Mesothelial cell of epicardium (in vitro differentiated cells): ENCODE measurements at places on chromosomes 11 and 22.

- peaks cover 4% of the 10 kb centered on the region for H3K36me3 ChIP-seq
- DNase-seq: no peak
- no peaks in the 10 kb centered on the region for H3K27me3 ChIP-seq
- no peak overlapping the region for H3K27ac ChIP-seq
- H3K4me3 ChIP-seq: no peak overlapping the region
- no peaks in the 10 kb centered on the region for H3K4me1 ChIP-seq
Measured at GRCh38 chr11:3127706-3128355, 37.3 kb downstream of the OSBPL5 start.

DNA sequence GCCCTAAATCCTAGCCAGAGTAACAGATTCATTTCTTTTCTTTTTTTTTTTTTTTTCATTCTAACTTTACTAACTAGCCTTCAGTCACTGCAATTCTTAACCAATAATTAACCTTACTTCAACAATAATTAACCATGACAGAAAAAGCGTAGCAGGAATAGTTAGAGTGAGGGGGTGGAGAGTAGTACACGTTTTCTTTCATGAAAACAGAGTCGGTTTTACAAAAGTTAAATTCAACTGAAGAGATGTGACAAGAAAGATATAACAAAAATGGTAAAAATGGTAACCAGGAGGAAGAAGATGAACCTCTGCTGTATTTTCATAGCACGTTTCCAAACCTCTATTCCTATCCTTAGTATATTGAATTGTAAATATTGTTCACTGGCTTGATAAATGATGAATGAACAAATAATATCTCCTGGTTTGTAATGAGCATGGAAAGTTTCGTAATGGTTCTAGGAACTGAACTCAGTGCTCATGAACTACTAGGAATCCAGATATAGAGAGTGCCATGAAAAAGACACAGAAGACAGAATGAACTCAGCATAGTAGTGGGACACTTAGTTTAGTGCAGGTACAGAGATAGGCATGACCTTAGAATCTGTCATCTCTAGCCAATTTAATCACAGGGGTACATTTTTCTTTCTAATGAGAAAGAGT lies 116.5 kb upstream of the ANO5 start:
- H3K27ac ChIP-seq: no peak overlapping the region
- no peaks in the 10 kb centered on the region for H3K27me3 ChIP-seq
- no peaks in the 10 kb centered on the region for H3K36me3 ChIP-seq
- DNase-seq: no peak
- no peak overlapping the region for H3K4me3 ChIP-seq

- peak overlapping the region; percentile 25 for H3K27ac ChIP-seq
- peaks cover 28% of the 10 kb centered on the region for H3K4me1 ChIP-seq
- no peaks in the 10 kb centered on the region for H3K36me3 ChIP-seq
- no peak overlapping the region for H3K4me3 ChIP-seq
Measured at GRCh38 chr11:47251751-47252150, 3.1 kb upstream of the ACP2 start.

- DNase-seq: no peak
- H3K27ac ChIP-seq: no peak overlapping the region
- H3K27me3 ChIP-seq: no peaks in the 10 kb centered on the region
Measured at GRCh38 chr11:95715777-95716241, 73.8 kb downstream of the FAM76B start.

DNA sequence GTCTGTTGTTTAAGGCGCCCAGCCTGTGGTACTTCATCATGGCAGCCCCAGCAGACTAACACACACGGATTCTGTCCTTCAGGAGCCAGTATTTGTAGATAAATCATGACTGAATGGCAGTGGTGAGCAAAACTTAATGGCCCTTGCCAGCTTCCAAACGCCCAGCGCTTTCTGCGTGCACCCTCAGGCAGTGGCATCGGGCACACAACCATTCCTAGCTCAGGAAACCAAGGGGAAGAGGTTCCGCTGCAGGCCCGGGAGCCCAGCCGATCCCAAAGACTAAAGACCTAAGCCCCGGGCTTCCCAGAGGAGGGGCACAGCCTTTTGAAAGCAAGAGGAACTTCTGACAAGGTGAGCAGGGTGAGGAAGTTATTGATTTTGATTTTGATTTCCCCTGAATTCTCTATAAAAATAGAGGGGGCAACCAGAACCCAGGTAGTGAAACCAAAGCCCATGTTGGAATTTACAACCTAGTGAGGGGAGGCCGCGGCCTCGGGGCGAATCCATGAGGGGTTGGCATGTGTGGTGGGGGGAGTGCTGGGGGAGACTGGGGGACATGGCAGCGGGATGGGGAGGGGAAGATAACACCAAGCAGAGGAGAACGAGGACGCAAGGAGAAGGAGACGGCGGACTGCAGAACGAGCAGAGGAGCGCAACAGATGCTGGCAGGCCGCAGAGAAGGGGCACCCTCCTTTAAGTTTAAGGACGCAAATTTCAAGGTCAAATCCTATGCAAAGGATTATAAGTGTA lies 79.9 kb upstream of the SEPTIN5 start:
- H3K27me3 ChIP-seq: peaks cover 18% of the 10 kb centered on the region
- H3K36me3 ChIP-seq: no peaks in the 10 kb centered on the region
- no peak for DNase-seq
- no peaks in the 10 kb centered on the region for H3K4me1 ChIP-seq
- no peak overlapping the region for H3K4me3 ChIP-seq

DNA sequence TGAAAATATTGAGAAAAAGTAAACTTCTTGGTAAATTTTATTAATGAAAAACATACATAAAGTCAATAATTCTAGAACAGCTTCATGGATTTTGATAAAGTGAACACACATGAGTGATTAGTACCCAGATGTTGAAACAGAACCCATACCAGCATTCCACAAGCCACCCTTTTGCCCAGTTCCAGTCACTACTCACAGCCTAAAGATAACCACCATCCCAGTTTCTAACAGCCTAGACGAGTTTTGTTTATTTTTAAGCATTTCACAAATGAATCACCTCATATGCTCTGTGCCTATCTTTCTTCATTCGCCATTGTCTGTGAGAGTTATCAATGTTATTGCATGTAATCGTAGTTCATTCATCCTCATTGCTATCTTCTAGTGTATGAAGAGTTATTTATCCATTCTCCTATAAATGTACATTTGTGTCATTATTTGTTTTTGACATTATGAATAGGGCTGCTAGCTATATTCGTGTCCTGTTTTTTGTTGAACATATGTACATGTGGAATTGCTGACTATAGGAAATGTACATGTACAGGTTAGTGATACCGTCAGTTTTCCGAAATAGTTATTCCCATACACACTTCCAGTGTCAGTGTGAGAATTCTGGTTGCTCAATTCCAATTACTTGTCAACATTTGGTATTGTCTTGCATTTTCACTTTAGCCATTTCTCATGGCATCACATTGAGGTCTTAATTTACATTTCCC lies 44.5 kb upstream of the TEAD1 start:
- H3K27me3 ChIP-seq: no peaks in the 10 kb centered on the region
- no peak overlapping the region for H3K4me3 ChIP-seq
- no peaks in the 10 kb centered on the region for H3K4me1 ChIP-seq
- peaks cover 2% of the 10 kb centered on the region for H3K36me3 ChIP-seq
- DNase-seq: no peak
- no peak overlapping the region for H3K27ac ChIP-seq

DNA sequence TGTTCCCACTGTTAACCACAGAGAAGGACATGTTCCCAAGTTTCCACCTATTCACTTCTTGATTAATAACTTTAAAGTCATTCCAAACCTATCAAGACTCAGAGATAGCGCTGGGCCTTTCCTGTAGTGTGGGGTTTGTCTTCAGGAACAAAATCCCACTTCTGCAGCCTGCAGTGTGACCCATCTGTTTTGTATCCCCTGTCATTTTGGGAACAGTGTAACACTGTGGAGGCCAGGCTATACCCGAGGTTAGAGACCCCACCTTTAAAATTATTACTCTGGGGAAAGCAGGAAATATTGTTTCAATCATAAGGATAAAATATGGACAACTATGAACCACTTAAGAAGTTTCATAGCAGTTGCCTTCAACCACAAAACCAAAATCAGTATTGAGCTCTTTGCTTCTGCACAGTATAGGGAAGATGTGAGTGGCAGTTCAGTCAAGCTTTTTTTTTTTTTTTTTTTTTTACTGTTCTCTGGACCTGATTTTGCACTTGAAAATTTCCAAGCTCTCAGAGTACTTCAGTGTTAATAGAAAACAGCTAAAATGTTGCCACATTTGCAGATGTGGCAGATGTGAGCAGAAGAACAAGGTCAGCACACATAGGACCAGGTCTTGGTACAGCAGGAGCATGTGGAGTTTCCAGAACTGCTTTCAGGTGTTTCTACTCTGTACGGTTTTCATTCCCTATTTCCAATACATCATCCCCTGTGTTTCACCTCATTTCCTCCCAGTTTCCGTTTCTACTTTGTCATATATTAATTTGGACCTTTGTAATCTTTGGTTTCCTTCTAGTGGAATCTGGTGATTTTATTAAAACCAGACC lies 121.5 kb downstream of the MAML2 start:
- peaks cover 64% of the 10 kb centered on the region for H3K4me1 ChIP-seq
- H3K27me3 ChIP-seq: no peaks in the 10 kb centered on the region
- no peak for DNase-seq

GRCh38 chr22:40701274-40701673 lies 22.0 kb downstream of the MCHR1 start:
- H3K27ac ChIP-seq: peak overlapping the region; percentile 2
- peaks cover 3% of the 10 kb centered on the region for H3K36me3 ChIP-seq
- no peaks in the 10 kb centered on the region for H3K27me3 ChIP-seq
- DNase-seq: no peak
- peaks cover 11% of the 10 kb centered on the region for H3K4me1 ChIP-seq
- H3K4me3 ChIP-seq: no peak overlapping the region

DNA sequence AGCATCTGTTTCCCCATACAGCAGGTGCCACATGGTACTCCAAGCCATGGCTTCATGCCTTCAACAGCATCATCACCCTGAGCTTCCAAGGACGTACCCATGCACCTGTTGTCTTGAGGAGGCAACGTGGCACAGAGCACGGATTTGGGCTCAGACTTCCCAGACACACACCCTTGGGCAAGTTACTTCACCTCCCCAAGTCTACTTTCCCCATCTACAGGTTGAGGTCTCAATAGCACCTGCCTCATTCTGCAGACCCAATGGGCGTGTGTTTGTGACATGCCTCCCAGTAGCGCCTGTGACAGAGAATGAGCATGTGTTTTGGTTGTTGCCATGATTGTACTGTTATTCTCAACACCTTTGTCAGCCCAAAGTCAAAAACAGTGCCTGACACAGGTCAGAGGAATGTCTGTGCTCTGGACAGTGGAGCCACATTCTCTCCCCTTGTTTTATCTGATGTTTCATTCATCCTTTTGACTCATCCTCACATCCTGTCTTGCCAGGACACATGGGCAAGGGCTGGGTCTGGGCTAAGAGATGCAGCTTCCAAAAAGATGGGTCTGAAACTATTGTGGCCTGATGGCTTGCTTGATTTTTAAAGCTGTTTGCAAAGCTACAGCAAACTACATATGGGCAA lies 53.4 kb upstream of the CCND1 start:
- no peak overlapping the region for H3K27ac ChIP-seq
- no peak overlapping the region for H3K4me3 ChIP-seq
- no peaks in the 10 kb centered on the region for H3K4me1 ChIP-seq
- no peak for DNase-seq
- no peaks in the 10 kb centered on the region for H3K27me3 ChIP-seq
- no peaks in the 10 kb centered on the region for H3K36me3 ChIP-seq

DNA sequence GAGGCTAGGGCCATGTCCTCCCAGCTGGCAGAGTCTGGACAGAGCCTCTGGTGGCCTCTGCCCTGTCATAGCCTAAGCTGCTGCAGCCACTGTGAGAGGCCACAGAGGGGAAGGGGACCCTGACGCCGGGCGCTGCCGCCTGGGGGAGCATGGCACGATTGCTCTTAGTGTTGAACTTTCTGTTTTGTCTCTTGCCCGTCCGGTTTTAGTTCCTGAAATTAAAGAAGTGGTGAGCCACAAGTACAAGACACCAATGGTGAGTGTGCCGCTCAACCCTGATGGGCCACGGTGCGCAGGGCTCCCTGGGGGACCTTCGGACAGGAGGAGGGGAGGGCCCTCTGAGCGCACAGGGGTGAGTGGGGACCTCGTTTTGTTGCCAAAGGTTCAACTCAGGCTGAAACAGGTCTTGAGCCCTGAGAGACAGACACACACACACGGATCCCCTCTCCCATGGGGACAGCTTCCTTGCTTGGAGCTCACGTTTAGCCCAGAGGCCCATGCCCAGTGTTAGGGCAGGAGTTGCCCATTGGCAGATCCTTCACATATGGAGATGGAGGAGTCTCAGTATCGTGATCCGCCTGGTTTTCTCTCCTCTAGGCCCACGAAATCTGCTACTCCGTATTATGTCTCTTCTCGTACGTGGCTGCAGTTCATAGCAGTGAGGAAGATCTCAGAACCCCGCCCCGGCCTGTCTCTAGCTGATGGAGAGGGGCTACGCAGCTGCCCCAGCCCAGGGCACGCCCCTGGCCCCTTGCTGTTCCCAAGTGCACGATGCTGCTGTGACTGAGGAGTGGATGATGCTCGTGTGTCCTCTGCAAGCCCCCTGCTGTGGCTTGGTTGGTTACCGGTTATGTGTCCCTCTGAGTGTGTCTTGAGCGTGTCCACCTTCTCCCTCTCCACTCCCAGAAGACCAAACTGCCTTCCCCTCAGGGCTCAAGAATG lies 23.8 kb downstream of the MYBPC3 start:
- H3K36me3 ChIP-seq: peaks cover 22% of the 10 kb centered on the region
- H3K4me1 ChIP-seq: no peaks in the 10 kb centered on the region
- no peak for DNase-seq

GRCh38 chr11:27865105-27865504 lies 164.8 kb upstream of the BDNF start:
- no peak for DNase-seq
- no peak overlapping the region for H3K27ac ChIP-seq
- no peak overlapping the region for H3K4me3 ChIP-seq
- H3K36me3 ChIP-seq: no peaks in the 10 kb centered on the region

DNA sequence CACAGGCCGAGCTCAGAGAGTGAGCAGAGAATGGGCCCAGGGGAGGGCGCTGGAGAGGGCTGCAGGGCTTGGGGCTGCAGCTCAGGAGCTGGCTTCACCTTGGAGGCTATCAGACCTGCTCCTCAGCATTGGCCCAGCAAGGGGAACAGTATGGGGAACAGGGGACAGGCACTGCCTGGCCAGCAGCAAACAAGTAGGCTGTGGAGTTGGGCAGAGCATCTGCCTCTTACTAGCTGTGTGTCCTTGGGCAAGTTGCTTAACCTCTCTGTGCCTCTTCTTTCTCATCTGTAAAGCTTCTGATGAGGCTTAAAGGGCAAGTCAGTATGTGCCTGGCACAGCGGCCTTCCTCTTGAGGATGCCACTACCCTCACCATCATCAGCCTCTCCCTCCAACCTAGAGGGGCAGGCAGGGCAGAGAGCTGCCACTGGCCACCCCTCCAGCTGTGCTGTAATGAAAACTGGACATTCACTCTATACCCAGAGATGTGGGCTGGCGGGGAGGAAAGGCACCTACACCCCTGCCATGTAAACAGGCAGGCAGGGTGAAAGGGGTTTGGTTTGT lies 7.5 kb upstream of the CDKN1C start:
- no peaks in the 10 kb centered on the region for H3K27me3 ChIP-seq
- H3K4me3 ChIP-seq: peak overlapping the region; percentile 70
- no peak for DNase-seq
- peaks cover 16% of the 10 kb centered on the region for H3K4me1 ChIP-seq
- H3K36me3 ChIP-seq: no peaks in the 10 kb centered on the region
- H3K27ac ChIP-seq: peak overlapping the region; percentile 43

GRCh38 chr22:49983148-49984042 lies 22.8 kb downstream of the PIM3 start:
- H3K4me1 ChIP-seq: peaks cover 2% of the 10 kb centered on the region
- no peak overlapping the region for H3K4me3 ChIP-seq
- peaks cover 56% of the 10 kb centered on the region for H3K27me3 ChIP-seq
- DNase-seq: no peak

- H3K27ac ChIP-seq: peak overlapping the region; percentile 39
- H3K36me3 ChIP-seq: no peaks in the 10 kb centered on the region
- no peak for DNase-seq
- no peak overlapping the region for H3K4me3 ChIP-seq
- H3K4me1 ChIP-seq: peaks cover 53% of the 10 kb centered on the region
Measured at GRCh38 chr22:23418159-23418788, 161.8 kb downstream of the IGLL1 start.
